AML-193 (cell line): ENCODE measurements at places on chromosomes 3 and 15.
A peak's percentile ranks its signal among the peaks of the same experiment; 100 is the strongest.

GRCh38 chr15:59657635-59658125 is 365 bp upstream of the GTF2A2 start:
- no peak for DNase-seq

DNA sequence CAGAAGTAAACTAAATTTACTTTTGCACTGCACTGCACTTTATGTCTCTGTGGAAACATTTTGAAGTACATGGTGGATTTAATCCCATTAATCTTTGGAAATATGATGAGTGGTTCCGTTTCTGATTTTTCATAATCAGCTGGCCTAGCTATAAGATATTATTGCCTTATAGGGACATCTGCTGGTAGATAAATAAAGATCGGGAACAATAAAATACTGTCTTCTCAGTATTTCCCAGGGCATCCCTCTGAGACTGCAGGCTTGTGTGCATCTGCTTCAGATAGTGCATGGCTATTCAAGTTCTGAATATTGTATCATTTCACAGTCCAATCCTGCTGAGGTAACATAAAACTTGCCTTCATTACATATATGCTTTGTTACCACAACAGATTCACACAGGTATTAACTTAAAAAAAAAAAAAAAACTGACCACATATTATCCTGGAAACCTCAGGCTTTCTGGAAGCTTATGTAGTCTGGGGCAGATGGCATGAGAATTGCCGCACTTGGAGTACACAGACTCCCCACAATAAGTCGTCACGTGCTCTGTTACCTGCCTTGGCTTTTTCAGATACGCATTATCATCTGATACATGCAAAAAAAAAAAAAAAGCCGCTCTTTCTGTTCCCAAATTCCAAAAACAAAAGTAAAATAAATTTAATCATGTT is 330.8 kb upstream of the AGTR1 start:
- DNase-seq = peak; percentile 9

- no peak for DNase-seq
Observed at GRCh38 chr3:33537133-33537532, 96.9 kb upstream of the UBP1 start.

- no peak for DNase-seq
Observed at GRCh38 chr3:194081826-194082225, 54.1 kb upstream of the HES1 start.

DNA sequence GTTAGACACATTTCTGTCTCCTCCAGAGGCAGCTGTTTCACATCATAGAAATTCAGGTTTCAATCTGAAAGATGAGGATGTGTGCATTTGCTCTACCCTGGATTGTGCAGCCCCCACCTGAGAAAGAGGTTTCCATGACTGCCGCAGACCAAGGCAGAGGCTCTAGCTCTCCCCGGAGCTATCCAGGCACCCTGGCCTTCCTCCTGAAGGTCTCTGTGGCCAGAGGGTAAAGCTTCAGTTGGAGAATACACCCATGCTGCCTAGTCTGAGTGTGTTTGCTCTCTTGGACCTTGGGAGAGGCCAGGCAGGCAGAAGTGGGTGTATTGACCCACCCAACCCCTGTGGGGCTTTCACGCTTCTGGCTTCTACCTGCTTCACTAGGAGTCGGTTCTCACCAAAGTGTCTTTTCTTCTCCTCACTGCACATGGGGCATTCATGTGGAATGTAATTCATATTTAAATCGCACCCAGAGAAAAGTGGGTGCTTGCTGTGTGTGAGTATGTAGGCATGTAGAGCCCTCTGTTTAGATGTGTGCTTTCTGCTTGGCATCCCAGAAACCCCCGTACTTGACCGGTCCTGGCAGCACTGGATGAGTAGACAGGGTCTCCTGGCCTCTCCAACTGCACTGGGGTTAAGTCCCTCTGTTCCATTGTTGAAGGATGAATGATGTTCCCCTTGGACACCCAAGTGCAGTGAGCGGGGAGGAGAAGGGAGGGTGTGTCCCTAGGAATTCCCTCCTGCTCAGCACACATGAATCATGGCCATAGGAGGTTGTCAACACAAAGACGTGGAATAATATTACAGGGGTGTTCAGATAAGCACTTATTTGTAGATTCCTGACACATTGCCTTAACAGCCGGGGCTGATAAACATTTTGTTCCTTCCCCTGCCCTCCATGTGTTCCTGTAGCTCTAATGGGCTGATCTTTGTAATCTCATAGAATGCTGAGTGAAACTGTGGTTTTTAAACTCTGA is 20.3 kb upstream of the RAB6B start:
- DNase-seq = no peak

DNA sequence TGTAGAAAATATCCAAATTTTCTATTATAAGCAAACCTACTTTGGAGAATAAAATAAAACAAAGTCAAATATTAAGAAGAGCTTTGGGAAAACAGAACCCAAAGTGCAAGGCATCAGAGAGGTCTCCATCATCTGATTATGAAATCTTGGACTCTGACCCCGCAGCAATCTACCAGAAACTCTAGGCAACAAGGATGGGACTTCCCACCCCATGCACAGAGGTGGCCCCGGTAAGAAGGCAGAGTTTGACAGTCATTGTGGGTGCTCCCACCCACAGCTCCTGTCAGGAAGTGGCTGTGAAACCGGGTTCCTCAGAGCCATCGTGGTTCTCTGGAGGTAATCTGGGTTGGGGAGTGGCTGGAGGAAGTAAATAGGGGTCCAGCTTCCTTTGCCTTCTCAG is 37.0 kb upstream of the TJP1 start:
- DNase-seq = no peak

DNA sequence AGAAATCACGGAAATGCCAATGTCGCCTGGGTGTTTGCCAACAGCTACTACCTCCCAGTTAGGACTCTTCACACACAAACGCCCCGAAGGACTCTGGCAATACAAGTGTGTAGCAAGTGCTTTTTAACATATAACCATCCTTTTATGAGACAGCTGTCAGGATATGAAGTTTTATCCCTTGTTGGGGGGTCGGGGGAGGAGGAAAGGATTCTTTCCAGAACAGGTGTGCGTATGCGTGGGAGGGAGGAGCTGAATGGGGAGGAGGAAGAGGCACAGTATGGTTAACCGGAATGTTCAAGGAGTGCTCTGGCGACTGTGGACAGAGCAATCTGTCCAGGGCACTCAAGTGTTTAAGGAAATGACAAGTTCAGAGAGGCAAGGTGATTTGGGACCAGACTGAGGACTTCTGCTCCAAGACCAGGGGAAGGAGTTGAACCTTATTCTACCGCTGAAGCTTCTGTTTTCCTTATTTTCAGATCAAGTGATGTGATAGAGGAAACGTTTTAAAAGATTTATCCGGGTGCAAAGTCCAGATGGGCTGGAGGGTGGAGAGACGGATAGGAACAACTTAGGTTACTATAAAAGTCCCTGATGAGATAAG is 1.3 kb downstream of the TSPAN3 start:
- DNase-seq = no peak

GRCh38 chr3:26375843-26376530 is 246.6 kb upstream of the LRRC3B start:
- DNase-seq = no peak

DNA sequence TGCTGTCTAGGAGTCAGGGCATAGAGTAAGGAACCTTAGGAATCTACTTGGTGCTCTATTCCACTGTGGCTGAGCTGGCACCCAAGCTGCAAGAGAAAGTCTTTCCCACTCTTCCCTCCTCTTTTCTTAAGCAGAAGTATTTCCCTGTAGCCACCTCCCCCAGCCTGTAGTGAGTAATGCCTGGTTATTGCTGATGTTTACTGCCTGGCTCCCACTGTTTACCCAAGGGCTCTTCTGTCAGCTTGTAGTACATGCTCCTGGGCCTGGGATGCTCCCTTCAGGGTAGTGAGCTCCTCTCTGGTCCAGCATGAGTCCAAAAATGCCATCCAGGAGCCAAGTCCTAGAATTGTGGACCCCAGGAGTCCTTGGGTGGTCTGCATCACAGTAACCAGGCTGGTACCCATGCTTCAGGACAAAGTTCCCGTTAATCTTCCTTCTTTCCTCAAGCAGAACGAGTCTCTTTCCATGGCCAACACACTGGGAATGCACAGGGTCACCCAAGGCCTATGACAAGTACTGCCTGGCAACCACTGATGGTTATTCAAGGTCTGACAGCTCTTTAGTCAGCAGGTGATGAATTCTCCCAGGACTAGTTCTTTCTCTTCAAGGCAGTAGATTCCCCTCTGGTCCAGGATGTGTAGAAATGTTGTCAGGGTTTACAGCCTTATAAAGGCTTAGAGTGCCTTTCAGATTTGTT is 17.6 kb downstream of the GALK2 start:
- DNase-seq = no peak

DNA sequence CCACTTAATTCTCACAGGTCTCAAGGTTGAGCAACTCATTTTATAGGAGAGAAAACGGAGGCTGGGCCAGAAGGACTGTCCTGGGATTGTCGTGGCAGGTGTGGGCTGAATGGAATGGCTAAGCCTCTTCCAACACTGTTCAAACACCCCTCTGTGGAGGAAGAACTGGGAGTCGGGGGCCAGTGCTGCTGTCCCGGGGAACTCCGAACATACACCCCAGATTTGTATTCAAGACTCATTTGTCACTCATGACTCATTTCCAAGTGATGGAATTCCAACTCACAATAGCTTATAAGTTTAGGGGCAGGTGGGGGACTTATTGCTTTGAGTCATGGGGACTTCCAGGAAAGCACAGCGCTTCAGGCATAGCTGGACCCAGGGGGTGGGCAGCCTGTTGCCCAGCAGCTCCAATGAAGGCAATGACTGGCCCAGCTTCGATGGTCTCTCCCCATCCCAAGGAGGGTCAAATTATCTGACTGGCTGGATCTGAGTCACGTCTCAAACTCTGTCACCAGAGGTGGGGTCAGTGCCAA is 72.5 kb downstream of the TM2D3 start:
- no peak for DNase-seq

GRCh38 chr15:59616379-59616778 is 4.8 kb downstream of the GCNT3 start:
- no peak for DNase-seq

- no peak for DNase-seq
Observed at GRCh38 chr3:150902988-150903387, 2.3 kb downstream of the MINDY4B start.

GRCh38 chr3:160027541-160028195 is 39.0 kb downstream of the IL12A start:
- DNase-seq = peak; percentile 78

DNA sequence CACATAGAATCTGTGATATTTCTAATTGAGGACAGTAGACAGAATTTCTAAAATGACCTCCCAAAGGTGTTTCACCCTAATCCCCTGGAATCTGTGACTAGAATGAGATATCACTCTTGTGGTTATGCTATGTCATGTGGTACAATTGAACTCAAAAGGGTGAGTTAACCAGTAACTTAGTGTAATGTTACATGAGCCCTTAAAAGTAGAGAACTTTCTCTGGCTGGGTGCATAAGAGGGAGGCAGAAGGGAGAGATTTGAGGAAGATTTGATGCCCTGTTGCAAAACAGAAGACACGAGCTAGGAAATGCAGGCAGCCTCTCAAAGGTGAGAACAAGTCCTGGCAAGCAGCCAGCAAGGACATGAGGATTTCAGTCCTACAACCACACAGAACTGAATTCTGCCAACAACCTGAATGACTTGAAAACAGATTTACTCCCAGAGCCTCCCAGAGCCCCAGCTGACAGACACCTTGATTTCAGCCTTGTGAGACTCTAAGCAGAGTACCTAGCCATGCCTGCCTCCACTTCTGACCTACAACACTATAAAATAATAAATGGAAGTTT is 160.3 kb downstream of the MTHFS start:
- DNase-seq = no peak

DNA sequence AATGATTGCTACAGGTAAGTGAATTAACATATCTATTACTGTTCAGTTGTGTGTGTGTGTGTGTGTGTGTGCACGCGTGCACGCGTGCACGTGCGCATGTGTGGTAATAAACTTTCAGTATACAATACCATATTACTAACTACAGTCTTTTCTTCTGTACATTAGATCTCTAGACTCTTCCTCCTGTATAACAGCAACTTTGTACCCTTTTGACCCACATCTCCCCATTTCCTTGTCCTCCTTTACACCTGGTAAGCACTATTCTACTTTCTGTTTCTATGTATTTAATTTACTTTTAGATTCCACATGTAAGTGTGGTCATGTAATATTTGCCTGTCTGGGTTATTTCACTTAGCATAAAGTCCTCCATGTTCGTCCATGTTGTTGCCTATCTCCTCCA is 29.1 kb upstream of the GOLIM4 start:
- DNase-seq = no peak

- DNase-seq = no peak
Observed at GRCh38 chr3:141170678-141171295, 60.8 kb upstream of the PXYLP1 start.

DNA sequence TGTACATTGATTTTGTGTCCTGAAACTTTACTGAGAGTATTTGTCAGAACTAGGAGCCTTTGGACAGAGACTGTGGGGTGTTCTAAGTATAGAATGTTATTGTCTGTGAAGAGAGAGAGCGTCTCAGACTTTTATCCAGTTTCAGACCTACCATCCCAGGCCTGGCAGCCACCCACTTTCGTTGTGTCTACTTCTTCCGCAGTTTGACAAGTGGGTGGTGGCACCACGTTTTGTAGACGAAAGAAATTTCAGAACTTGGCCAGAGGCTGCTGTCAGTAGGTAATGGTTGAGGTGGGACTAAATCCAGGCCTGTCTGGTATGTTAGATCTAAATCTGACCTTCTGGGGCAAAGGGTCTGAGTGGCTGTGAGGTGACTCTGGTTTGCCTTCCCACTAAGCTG is 13.4 kb upstream of the TRAK1 start:
- no peak for DNase-seq

- no peak for DNase-seq
Observed at GRCh38 chr3:113265231-113265630, 53.9 kb downstream of the BOC start.

DNA sequence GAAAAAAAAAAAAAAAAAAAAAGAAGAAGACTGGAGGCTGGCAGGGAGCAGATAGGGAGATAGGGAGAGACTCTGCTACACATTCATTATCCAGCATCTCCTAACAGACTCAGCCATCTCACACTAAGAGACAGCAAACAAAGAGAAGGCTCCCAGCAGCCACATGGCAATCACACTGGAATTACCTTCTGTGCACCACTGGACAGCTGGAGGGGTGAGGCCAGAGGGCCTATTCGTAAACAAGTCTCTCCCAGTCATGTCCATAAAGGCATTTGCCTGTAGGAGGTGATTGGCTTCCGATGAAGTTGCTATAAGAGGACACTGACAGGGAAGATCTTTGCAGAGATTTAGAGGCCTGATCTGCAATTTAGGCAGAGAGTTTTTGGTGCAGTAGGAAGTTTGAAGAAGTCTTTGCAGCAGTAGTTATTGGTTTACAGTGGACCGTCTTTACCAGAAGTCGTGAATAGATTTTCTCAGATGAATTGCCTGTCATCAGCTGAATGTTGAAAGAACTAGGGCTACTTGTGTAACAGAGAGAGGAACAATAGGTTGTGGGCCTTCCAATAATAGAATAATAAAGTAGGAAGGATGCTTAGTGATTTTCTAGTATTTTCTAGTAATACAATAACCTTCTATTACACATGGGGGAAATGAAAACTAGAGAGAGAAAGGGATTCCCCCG is 89.7 kb downstream of the TP63 start:
- no peak for DNase-seq
